ENCODE measurements at places on chromosomes 2 and 18.

DNA sequence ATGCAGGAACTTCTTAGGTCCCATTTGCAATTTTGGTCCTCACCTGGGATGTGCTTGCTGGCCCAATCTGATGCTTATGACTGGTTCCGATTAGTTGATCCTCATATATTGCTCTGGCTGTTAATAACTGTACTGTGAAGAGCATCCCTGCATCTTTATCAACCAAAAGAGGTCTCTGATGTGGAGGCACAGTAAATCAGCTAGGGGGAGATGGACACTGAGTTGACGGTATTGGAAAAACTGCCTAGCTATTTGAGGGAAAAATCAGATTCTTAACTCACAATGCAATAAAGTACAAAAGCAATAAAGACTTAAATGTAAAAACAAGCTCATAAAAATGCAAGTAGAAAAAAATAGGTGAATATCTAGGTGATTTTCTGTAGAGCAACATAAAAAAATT lies 188.0 kb upstream of the TCF4 start:
- no peak for DNase-seq

GRCh38 chr2:28098501-28099225 lies 208.1 kb downstream of the BABAM2 start:
- DNase-seq: no peak

GRCh38 chr2:231611273-231612108 lies 18.8 kb downstream of the TEX44 start:
- DNase-seq: peak; percentile 61

DNA sequence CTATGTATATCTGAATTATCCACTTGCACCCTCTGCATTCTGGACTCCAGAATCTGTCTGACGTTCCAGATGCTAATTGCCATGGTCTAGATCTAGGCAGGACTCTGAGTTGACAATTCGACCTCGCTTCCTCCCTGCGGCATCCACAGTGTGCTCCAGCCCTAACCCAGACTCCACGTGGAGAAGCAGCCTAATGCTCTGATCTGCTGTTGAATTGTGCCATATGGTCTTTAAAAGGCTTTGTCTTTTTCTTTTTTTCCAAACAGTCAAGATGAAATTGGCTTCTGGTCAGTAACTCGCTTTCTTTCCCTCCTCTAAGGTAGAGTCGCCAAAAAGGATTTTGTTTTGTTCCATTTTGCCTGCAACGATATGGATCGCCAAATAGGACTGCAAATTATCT lies 752.6 kb upstream of the ID2 start:
- DNase-seq: no peak

DNA sequence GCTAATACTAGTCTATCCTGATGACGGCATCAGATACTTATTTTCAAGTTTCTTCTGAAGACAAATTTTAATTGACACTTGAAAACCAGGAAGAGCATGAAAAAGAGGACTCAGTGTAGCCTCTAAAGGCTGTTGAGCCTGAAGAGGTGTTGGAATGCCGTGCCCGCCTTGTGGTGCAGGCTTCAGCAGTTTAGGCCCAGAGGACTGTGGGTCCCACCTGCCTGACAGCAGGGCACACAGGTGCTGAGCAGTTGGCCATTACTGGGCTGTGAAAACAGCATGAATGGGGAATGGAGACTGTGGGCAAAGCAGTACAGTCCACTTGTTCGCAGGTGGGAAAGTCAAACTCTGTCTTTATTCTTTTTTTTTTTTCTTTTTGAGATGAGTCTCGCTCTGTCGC lies 49.8 kb upstream of the THOC1 start:
- DNase-seq: no peak

- DNase-seq: no peak
Observed at GRCh38 chr2:20633794-20634506, 16.9 kb downstream of the HS1BP3 start.

- DNase-seq: peak; percentile 64
Observed at GRCh38 chr2:200862532-200863000, 1.9 kb downstream of the CLK1 start.

DNA sequence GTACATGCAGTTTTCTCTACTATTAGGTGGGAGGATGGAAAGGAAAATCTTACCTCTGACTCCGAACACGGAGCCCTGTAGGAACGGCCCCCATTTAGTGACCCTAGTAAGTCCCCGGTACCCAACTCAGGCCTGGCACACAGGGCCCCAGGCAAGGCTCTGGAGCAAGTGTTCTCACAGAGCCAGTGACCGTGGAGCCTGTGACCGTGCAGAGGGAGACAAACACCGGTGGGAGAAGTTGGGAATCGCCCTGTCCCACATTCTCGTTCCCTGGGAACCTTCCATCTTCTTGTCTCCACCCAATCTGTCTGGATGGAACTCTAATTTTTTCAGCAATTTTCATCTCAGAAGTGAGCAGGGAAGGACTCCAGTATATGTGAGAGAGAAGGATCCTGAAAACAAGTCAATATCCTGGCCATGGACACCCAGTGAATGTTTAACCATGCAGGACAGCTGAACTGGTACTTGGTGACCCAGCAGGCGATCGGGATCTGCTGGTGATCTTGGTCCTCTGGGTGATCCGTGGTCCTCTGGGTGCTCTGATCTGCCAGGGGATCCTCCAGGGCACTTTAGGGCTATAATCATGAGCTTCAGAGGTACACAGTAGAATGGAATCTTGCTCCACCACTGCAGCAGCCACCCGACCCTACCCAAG lies 348.6 kb upstream of the ID2 start:
- no peak for DNase-seq

GRCh38 chr2:62340994-62341484 lies 145.1 kb downstream of the B3GNT2 start:
- DNase-seq: no peak

- no peak for DNase-seq
Observed at GRCh38 chr18:59918997-59919396, 19.2 kb downstream of the PMAIP1 start.

DNA sequence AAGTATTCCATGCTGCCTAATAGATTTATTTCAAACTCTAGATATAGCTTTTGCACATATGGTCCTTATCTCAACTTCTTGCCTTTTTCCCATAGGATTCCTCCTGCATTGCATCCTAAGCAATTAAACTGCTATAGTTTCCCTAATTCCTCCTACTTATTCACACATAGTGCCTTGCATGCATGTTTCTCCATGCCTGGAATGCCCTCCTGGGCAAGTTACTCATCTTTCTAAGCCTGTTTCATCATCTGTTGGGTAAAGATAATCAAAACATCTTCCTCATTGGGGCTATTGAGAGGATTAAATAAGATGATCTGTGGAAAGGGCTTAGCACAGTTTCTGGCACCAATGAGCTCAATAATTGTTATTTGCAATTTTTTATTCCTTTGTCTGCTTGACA lies 726.5 kb downstream of the SLC4A3 start:
- DNase-seq: no peak

GRCh38 chr2:128729051-128729450 lies 410.4 kb upstream of the HS6ST1 start:
- no peak for DNase-seq

DNA sequence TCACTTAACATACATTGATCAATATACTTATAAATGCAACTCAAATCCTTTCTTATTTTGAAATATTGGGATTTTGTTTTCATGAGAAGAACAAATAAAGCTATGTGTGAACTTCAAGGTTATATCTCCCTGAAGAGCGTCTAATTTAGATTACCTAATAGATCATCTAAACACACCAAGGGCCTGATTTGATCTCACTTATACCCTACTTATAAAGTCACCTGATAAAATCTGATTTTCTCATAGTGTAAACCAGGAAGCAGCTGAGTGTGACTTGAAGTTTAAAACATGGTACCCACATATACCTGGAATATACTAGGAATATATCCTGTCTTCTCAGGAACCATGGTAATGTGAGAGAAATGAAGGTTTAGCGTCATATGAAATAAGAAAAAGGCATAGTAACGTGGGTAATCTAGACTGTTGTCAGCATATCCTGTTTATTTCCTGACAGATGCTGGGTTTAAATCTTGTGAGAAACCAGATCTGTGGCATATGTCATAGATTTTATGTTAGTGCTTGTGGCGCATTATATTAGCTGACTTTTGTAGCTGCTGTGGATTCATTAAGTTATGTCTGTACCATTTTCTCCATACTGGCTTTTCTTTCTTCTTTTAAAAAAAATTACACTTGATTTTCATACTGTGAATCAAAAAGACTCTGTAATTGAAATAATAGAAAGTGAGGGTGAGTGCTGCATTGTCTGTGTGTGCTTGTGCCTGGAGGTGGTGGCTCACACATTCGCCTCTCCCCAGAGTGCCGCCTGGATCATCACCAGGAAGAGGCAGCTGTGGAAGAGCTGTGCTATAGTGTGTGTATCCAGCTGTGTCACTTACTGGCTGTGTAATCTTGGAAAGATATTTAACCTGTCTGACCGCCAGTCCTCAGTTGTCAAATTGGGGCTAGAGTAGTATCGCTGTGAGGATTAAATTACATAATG lies 164.0 kb downstream of the MYO3B start:
- no peak for DNase-seq

DNA sequence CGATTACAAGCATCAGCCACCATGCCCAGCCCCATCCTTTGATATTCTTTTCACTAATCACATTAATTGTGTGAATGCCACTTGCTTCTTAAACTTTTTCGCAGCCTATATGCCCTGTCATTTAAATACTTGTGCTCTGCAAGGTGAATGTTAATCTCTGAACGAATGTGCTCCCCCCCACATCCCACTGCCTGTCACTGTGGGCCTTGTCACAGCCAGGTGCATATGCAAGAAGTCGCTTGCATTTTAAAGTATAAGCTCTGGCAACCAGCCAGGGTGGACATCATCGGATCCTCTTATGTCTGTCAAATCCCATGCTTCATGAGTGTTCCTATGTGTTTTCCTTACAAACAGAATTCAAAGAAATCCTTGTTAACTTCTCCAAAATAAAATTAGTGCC lies 304.4 kb downstream of the GALR1 start:
- no peak for DNase-seq

GRCh38 chr2:174753038-174753633 lies 11.1 kb downstream of the CHRNA1 start:
- DNase-seq: no peak

DNA sequence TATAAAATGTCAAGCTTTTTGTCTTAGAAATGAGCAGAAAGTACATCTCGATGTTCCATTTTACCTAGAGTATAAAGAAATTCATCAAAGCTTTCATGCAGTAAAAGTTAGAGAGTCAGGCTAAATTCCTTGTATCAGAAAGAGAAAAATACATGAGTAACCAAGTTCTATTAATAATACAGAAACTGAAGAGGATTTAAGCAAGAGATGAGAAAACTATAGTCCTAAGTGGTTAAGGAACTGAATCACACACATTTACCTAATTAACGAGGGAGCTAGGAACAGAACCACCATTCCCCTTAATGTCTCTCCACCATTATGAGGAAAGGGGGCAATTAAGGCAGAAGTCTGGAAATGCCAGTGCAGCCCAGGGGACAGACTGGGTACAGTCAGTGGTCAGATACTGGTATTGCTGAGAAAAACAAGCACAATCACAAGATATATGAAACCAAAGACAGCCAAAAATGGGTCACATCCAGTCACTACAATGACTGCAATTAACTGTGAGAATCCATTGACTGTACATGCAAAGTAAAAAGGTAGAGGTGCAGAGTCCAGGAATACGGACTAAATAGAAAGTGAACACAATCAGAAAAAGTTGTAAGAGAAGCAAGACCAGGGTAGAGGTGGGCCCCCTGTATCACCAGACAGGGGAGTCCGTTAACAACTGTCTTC lies 23.9 kb downstream of the MAP4K3 start:
- DNase-seq: no peak
